Activated CD4-positive, CD25-positive, alpha-beta regulatory T cell treated with anti-CD3 and anti-CD28 coated beads, Interleukin-2, amount 50 U/mL, for 16 hours (primary cell): ENCODE measurements at places on chromosomes 1 and 21.

GRCh38 chr1:101370488-101370887, 133.7 kb downstream of the S1PR1 start:
- DNase-seq, result no peak

DNA sequence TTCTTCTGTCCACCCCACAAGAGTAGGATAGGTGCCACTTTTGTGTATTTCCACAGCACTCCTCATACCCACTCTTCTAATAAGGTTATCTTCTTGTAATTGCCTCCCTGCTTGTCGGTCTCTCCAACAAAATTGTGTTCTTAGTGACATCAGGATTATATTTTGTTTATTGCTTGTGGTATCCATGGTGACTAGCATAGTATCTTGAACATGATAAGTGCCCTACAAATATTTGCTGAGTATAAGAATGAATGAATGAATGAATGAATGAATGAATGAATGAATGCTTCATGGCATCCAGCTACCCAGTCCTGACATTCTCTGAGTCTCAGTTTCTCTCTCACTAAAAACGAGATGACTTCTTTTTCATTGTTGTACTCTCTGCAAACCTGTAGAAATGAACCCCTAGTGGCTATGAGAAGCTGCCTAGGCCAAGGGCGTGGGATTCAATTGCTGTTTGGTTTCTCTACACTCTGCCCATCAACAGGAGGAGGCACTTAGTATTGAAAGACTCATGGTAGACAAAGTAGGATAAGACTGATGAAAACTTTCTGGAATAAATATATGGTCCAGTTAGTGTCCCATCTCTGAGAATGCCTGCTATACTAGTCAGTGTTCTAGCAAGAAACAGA, 121.0 kb downstream of the TMEM53 start:
- no peak for DNase-seq

DNA sequence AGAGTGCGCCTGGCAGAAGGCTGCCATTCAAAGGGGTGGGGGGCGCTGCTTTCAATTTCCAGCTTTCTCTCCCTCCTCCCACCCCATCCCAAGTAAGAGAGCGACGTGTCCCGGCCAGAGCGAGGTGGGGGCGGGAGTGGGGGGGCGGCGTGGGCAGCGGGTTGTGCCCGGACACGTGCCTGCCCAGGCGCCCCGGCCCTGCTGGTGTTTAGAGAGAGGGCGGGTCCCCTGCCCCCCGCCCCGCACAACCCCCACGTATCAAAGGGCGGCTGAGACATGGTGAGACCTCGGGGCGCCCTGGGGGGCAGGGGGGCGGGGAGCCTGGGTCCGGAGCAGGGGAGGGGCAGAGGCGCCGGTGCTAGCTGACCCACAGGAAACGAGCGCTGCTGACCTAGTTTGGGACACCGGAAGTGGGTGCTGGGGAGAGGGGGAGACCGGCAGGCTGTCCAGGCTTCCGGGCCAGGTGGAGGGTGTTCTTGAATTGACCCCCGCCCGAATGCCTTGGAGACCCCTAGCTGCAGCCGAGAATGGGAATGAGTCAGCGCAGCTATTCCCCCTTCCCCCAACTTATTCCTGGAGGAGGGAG, 1.3 kb downstream of the ZBTB7B start:
- DNase-seq, result no peak

- DNase-seq, result no peak
These were observed 283.4 kb downstream of the TTLL7 start for GRCh38 chr1:83715550-83715949.

DNA sequence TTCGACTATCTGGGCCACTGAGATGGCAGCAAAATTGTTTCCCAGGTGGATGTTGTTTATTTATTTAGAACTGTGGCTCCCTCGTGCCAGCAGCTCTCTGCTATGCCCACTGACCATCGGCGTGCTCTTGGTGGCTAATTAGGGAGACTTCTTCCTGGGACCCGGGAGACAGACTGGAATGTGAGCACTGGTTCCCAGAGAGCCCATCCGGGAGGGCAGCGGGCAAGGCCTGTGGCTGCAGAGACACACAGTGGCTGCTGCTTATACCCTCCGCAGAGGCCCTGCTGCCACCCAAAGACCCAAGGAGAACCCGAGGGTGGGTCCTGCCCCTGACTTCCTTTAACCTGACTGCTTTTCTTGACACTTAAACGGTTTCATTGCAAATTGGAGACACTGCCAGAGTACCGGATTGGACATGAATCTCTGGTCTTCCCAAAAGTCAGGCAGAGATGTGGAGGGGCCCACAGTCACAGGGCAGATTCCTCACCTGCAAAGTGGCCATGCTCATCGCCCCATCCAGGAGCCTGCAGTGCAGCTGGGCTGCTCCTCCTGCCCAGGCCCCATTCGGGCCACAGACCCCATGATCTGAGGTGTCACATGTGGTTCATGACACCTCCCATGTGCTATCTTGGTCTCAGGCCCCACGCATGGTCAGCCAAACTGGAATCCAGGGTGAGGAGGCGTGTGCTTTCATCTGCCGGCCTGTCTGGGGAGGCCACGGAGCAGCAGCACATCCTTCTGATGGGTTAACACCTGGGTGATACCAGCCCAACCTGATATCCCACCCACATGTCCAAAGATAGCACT, 5.7 kb upstream of the MATN1 start:
- DNase-seq, result no peak

GRCh38 chr1:213934649-213935048, 53.1 kb upstream of the PROX1 start:
- DNase-seq, result no peak

GRCh38 chr1:9075022-9075421, 5.6 kb upstream of the SLC2A5 start:
- no peak for DNase-seq

GRCh38 chr1:150609732-150610131, 19.7 kb downstream of the ENSA start:
- DNase-seq, result no peak

GRCh38 chr21:37534431-37534830, 167.9 kb downstream of the DYRK1A start:
- DNase-seq, result no peak

DNA sequence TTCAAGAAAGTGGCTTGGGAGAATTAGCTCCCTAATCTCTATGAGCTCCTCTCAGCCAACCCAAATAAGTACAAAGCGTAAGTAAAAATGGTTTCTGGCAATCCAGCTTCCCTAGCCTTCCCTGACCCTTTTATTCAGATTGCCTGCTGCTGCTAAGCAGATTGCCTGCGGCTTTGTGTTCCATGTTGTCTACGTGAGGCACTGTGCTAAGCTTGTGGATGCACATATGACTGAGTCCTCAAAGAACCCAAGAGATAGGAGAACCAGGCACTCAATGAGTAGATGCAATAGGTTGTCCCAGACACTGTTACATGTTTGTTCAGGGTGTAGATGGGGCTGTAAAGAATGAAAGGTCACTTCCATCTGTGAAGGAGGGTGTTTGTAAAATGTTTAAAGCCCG, 6.3 kb upstream of the OSBPL9 start:
- DNase-seq, result no peak

GRCh38 chr1:229406798-229407197, 27.1 kb downstream of the ACTA1 start:
- DNase-seq, result no peak

- DNase-seq, result no peak
These were observed 5.3 kb downstream of the LUZP1 start for GRCh38 chr1:23163395-23163794.

- no peak for DNase-seq
These were observed 90.4 kb downstream of the VPS26C start for GRCh38 chr21:37176716-37177115.

DNA sequence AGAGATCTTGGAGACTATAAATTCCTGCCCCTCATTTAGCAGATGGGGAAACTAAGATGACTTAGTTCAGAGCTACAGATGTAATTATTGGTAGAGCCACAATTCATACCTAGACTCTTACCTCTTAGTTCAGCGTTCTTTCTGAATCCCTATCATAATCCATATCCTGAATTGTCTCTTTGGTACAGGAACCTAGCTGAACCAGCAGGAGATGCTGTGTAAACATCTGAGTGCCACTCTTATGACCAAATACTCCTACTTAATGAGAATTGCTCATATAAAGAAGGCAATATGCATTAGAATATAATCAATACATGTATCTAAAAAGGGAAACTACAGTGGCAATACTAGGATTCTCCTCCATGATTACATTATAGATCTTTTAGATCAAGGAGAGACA, 459.0 kb downstream of the SIPA1L2 start:
- DNase-seq, result no peak

- no peak for DNase-seq
These were observed 75.4 kb downstream of the AHCTF1 start for GRCh38 chr1:246856371-246856770.

- no peak for DNase-seq
These were observed 10.3 kb downstream of the TINAGL1 start for GRCh38 chr1:31586376-31587327.

GRCh38 chr1:84479998-84480397, 932 bp downstream of the RPF1 start:
- no peak for DNase-seq

GRCh38 chr1:36847761-36848160, 186.6 kb downstream of the GRIK3 start:
- DNase-seq, result no peak

DNA sequence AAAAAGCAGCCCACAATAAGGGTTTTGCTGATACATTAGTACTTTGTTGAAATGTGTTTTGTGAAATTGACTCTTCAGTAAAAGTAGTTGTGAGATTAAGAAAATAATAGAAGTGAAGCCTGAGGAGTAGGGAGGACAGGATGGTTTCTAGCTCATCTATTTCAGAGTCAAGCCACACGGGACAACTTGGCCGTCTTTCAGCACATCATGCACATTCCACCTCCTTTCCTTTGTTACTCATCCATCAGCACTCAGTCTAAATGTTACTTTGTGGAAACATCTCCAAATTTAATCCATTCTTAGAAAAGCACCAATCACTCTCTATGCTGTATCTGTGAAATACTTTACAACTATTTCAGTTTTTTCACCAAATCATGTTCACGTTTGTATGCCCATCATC, 223.3 kb downstream of the FGGY start:
- DNase-seq, result no peak

- DNase-seq, result no peak
These were observed 38.0 kb upstream of the RASAL2 start for GRCh38 chr1:178055779-178056471.

DNA sequence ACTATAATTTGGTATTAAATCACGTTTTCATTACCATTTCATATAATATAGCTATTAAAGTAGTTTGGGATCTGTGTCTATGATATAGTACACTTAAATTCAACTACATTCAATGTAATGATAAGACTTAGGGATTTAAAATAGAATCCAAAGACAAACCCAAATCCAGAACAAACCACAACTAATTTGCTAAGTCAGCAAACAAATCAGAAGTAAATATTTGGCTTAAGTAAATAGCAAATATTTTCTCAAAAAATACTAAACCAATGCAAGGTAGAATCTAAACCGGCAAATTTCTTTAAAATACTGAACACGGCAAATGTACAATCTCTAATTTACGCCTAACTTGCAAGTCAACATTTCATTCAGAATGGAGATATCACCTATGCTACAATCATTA, 16.8 kb downstream of the YY1AP1 start:
- DNase-seq, result no peak

GRCh38 chr1:247228133-247228532, 27.7 kb upstream of the VN1R5 start:
- no peak for DNase-seq

DNA sequence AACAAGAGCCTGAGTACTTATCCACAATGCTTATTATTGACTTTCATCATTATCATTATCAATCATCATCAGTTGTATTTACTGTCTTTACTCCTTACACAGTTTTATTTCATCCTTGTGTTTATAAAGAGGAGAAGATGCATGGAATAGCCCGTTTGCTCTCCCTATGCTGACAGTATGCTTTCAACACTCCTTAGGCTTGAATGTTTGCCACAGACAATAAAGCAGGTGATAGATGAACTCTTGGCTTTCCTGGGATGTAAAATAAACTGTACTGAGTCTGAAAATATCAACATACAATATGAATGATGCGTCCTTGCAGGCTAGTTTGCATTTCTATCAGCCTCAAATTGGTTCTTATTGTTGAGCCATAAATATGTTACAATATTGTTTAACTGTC, 891.8 kb upstream of the NCAM2 start:
- DNase-seq, result no peak

DNA sequence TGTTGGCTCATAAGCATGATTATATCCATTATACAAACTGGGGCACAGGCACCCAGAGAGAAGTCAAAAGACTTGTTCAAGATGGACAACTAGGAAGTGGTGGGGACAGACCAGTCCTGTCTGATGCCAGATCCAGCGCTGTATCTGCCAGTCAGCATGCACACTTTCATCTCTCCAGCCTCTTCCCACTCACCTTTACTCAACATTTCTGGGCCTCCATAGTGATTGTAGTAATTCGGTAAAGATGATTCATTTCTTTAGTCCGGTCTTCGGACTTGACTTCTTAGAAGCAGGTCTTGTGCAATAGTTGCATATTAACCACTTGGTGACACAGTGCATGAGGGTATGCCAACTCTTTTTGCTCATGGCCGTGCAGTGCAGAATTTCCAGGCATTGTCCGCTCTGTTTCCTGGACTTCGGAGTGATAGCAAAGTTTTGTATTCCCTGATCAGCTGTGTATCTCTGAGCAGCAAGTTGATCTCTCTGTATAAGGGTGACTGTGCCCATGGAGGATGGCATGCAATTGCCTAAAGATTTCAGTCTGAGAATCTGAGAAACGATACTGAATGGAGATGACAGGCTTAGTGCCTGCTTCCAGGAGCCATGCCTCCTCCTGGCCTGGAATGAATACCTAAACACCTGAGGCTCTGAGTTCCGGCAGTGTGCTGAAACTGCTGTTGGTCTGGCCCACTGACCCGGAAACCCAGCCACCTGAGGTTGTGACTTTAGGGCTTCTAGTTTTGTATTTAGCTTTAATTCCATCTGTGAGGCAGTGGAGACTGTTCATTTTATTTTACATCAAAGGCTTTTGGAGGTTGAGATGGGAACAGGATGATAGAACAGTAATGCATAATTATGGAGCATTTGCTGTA, 39.0 kb downstream of the GALNT2 start:
- no peak for DNase-seq

GRCh38 chr21:36513430-36513829, 33.5 kb upstream of the CLDN14 start:
- DNase-seq, result no peak

GRCh38 chr1:54476530-54477109, 70.4 kb upstream of the SSBP3 start:
- no peak for DNase-seq
